ENCODE measurements at places on chromosomes 7 and 10. TPM values are rescaled to one million over a fixed set of nuclear protein-coding genes. Genes with fewer than 3 reads are reported as not detected.
A peak's percentile ranks its signal among the peaks of the same experiment; 100 is the strongest.

The HTRA1 gene
- total RNA-seq = 110 TPM

The FERD3L gene
- not detected for total RNA-seq

The AFAP1L2 gene
- total RNA-seq = 8.1 TPM

The PGAM2 gene
- total RNA-seq = not detected

The PHYHIPL gene
- 0.17 TPM for total RNA-seq

The PRLHR gene
- not detected for total RNA-seq

The MUC3A gene
- total RNA-seq = 0.34 TPM

The TAS2R41 gene
- total RNA-seq = not detected

The HOXA2 gene
- 1.1 TPM for total RNA-seq

The PCDH15 gene
- not detected for total RNA-seq

GRCh38 chr10:69262292-69262751 is 16.0 kb upstream of the HK1 start:
- no peak for DNase-seq

DNA sequence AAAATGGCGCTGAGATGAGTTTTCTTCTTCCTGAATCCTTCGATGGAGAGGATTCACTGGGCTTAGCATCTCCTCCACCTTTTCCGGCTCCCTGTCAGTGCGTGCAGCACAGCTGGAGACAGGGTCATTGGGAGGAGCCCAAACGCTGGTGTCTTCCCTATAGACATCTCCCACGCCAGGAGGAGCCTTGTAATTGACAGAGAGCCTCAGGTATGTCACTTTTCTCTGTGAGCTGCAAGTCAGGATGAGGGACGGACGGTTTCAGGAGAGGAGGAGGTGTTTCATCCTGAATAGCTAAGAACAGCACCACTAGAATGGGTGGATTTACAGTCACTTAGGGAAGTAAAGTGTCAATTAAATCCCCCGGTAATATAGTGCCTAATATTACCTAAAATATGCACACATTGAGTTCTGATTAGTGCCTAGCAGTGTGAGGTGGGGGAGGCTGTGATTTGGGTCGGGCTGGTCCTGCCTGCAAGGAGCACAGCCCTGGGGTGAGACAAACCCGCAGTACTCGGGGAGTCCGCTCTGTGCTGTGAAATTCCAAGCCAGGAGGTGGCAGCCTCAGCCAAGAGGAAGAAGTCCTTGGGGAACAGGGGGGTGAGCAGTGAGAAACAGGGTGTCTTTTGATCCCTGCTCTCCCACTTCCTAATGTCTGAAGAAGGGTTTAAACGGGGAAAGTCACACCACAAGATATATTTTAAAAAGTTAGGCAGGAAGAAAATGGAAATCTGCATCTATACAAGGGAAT is 28.2 kb downstream of the IL15RA start:
- no peak for DNase-seq

- DNase-seq = no peak
These were observed 65.2 kb downstream of the LYZL1 start for GRCh38 chr10:29353887-29354561.

- no peak for DNase-seq
These were observed 35.3 kb upstream of the IFRD1 start for GRCh38 chr7:112414855-112415490.

GRCh38 chr7:76354516-76354915 is 4.3 kb downstream of the YWHAG start:
- no peak for DNase-seq

DNA sequence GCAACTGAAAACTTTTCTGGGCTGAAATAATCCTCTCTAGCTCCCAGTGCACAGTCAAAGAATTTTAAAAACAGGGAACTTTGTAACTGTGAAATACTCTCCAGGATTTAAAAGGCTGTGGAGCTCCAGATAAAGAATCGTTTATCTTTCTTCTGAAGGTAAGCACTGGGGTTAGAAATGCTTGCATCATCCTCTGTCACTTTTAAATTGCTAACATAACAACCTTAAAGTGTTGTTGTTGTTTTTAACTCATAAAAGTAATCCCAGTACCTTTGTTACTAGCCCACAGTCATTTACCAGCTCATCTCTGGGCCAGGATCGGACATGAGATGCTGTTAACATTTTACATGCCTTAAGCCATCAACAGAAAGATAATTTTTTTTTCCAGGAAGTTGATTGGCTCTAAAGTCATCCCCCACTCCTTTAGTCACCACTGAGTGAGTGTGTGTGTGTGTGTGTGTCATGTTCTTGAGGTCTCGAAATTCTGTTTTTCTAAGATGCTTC is at the start of gene SLC39A12:
SLC39A12 (plus strand) TSS at position 51 of the 504 bp plus-strand sequence. CDS start 1,359 bp downstream, outside the sequence.
- peak; percentile 41 for DNase-seq

DNA sequence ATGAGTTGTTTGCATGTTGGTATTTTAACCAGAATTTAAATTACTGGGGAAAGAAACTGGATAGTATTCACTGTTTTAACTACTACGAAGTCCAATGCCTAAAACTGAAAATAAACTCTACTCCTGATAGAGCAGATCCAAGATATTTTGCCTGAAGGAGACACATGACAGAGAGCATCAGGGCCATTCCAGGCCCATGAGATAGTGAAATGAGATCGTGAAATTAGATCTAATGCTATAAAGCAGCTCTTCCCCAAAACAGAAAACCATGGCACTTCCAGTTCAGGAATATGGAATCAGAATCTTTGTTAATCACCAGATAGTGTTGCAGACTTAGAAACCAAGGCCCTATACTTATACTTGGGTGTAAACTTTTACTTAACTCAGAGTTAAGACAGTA is 124.3 kb upstream of the CACNA2D1 start:
- DNase-seq = no peak

- DNase-seq = no peak
These were observed 119.3 kb downstream of the FAM53B start for GRCh38 chr10:124624895-124625294.

DNA sequence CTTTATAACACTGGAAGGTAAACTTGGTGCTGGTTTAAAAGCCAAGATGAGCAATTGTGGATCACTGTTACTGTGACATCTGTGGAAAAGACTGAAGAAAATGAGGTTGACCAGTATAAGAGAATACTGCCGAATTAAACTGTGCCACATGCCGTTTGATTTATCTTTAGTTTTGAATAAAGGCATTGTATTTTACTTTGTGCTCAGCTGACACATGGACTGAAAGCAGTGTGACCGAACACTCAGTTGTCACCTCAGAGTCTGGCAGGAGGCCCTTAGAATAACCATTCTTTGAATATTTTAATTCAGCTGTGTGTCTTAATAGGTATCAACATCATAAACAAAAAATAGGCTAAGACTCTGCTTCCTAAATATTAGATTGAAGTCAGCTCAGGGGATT is 133.7 kb upstream of the GJD4 start:
- DNase-seq = no peak

- DNase-seq = no peak
These were observed 96.7 kb upstream of the EFCAB10 start for GRCh38 chr7:105677817-105678573.

DNA sequence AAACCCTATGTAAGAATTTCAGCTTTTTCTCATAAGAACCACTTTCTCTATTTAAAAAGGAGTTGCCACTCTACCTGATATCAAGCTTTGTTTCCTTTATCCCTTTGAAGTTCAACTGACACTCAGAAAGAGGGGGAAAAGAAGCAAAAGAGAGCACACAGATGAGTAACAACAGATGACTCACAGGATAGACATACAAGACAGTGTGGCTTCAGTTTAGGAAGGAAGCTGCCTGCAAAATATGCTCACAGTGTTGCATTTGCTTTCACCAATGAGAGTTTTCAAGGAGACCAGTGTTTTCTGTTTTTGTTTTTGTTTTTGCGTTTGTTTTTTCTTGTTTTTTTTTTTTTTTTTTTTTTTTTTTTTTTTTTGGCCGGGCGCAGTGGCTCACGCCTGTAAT is 1181.6 kb downstream of the DNAJB9 start:
- no peak for DNase-seq

DNA sequence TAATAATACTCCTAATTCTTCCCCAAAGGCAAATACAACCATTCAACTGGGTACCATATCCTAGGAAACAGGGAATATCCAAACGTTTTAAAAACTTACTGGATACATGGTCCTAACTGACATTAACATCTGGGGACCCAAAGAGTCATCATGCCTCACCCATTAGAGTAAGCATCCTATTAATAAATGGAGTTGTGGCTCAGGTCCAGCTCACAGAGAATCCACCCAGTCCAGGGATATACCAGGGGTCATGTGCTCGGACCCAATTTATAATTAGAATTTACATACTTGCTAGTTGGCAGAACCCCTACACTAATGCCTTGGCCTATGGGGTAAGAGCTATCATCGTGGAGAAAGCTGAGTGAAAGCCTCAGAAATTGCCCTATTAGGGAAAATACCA is 670.0 kb downstream of the XPNPEP1 start:
- no peak for DNase-seq

DNA sequence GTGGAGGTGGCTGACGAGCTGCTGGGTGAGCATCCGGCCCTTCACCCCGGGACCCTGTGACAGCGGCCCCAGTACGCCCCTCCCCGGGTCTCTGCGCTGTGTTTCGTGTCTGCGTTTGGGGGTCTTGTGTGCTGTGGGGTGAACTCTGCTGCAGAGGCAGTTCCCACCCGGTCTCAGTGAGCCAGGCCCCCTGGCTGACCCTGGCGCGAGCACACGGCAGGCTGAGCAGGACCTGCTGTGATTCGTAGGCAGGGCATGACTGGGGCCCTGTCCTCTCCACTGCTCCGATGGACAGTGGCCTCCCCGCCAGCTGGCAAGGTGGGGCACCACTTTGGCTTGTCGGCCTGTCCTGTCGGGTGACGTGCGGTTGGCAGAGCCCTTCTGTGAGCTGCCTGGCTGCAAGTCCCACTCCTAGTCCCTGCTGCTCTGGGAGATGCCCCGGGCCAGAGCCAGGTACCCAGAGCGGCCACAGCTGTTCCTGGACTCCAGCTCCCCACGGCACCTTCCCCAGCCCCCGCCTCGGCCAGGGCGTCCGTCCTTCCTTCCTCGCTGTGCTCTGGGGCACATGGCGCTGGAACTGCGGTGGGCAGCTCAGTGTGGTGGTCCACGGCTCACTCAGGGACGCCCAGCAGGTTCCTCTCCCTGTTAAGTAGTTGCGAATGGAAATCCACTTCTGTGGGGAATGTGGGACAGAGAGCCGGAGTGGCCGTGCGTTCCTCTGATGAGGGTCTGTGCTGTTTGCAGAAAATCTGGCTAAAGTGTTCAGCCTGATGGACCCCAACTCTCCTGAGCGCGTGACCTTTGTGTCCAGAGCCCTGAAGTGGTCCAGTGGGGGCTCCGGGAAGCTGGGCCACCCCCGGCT is 10.5 kb downstream of the GET4 start:
- DNase-seq = no peak

- peak; percentile 42 for DNase-seq
These were observed 202.9 kb upstream of the TCERG1L start for GRCh38 chr10:131514454-131514853.

- DNase-seq = no peak
These were observed 1091.8 kb downstream of the LRMDA start for GRCh38 chr10:76523246-76523645.

- DNase-seq = no peak
These were observed 964 bp downstream of the FRMD4A start for GRCh38 chr10:14329746-14330173.

- peak; percentile 76 for DNase-seq
These were observed 12.5 kb upstream of the ARMS2 start for GRCh38 chr10:122441961-122442360.

- DNase-seq = no peak
These were observed 13.1 kb upstream of the SGMS1 start for GRCh38 chr10:50636618-50637579.

- DNase-seq = no peak
These were observed 91.1 kb downstream of the BUB3 start for GRCh38 chr10:123245264-123245663.

DNA sequence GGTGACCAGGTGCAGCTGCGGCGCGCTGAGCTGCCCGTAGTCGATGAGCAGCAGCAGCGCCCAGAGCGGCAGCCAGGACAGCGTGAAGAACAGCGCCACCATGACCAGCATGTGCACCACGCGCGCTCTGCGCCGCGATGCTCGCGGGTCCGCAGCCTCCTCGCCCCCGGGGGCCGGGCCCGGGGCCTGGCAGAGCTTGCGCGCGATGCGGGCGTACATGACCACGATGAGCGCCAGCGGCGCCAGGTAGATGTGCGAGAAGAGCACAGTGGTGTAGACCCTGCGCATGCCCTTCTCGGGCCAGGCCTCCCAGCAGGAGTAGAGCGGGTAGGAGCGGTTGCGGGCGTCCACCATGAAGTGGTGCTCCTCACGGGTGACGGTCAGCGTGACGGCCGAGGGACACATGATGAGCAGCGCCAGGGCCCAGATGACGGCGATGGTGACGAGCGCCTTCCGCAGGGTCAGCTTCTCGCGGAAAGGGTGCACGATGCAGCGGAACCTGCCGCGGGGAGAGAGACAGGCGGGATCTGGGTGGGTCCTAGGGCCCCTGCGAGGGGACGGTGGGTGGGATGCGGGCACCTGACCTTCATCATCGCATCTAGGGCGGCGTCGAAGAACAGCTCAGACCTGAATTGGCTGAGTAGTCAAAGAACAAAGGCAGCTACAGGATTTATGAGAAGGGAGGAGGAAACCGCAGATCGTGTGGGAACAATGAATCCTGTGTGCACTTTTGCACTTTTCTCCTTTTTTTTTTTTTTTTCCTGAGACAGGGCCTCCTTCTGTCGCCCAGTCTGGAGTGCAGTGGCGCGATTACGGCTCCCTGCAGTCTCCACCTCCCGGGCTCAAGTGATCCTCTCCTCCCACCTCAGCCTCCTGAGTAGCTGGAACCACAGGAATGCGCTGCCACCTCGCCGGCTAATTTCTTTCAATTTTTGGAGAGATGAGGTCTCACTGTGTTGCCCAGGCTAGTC is 22.4 kb upstream of the PPA1 start:
- DNase-seq = peak; percentile 81

DNA sequence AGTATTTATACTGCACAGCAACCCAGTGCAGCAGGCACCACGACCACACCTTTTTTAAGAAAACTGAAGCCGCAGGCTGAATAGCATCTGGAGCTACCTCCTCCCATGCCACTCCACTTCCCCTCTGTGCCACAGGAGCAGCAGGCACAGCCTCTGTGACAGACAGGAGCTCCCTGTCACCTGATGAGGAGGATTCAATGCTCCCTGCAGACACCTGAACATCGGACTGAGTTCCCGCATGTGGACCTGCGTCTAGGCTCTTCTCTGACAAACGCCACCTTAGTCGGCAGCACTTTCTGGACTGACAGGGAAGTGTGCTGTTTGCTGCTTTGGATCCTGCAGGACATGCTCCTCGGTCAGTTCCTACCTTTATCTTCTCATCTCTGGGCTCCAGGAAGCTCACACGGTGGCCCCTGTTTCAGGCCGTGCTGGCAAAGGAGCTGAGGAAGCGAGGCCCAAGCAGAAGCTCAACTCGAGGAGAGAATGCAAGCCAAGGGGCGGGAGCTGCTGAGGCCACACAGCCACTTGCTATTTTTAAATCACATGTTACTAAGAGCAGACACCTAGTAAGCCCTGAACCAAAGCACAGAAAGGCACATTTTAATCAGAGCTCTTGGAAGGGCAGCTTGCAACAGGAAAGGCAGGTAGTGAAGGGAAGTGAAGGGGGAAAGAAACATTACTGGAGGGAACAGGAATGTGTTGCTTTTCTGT is 56.6 kb downstream of the VOPP1 start:
- DNase-seq = no peak

- DNase-seq = peak; percentile 51
These were observed 44.7 kb upstream of the PITRM1 start for GRCh38 chr10:3217301-3217700.

Data from kidney epithelial cell (primary cell).